ENCODE measurements at places on chromosomes 1 and 21.
A peak's percentile ranks its signal among the peaks of the same experiment; 100 is the strongest.

DNA sequence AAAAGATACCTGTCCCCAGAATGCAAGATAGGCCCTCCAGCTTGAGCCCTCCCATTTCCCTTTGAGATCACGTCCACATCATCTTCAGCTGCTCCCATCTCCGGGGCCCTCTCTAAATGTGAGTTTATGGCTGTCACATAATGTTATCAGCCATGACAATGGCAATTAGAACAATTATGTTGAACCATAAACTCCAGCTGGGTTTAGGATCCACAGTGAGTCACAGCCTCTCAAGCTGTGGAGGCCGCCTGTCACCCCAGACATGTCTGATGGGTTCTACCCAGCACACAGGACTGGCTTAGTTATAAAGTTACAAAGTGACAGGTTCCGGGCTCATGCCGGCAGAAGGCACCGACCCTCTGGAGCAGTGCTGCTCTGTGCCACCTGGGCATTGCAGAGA, 597.3 kb downstream of the PTPRU start:
- DNase-seq, result peak; percentile 29

DNA sequence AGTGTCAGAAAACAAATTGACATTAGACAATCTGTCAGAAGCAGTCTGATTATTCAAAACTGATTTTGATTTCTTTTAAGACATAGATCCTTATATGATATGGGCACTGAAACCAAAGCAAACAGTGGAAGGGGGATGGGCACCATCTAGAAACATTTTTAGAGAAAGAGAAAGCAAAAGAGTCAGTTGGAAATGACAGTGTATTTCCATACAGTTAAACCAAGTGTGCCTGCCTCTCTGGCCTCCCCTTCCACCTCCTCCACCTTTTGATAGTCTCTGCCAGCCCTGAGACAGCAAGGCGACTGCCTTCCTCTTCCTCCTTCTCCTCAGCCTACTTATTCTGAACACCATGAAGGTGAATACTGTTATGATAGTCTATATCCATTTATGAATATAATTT, 949.7 kb downstream of the AMY1C start:
- no peak for DNase-seq

DNA sequence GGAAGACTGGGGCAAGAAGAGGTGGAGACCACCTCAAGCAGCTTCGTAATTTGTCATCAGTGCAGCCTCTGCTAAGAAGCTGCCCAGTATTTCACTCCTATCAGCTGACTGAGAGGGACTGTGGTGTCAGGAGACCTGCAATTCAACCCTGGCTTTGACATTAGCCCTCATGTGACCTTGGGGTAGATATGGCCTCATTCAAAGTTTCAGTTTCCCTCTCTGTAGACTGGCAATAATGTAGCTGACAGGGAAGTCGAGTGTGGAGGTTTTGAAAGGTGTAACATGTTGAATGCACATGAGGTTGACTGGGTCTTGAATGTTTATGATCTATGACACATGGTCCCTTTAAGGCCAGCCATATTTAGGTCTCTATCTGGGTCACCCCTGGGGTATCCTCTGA, 2.2 kb upstream of the SPRR4 start:
- peak; percentile 84 for DNase-seq

GRCh38 chr21:31455506-31455905, 111.4 kb upstream of the TIAM1 start:
- DNase-seq, result no peak

DNA sequence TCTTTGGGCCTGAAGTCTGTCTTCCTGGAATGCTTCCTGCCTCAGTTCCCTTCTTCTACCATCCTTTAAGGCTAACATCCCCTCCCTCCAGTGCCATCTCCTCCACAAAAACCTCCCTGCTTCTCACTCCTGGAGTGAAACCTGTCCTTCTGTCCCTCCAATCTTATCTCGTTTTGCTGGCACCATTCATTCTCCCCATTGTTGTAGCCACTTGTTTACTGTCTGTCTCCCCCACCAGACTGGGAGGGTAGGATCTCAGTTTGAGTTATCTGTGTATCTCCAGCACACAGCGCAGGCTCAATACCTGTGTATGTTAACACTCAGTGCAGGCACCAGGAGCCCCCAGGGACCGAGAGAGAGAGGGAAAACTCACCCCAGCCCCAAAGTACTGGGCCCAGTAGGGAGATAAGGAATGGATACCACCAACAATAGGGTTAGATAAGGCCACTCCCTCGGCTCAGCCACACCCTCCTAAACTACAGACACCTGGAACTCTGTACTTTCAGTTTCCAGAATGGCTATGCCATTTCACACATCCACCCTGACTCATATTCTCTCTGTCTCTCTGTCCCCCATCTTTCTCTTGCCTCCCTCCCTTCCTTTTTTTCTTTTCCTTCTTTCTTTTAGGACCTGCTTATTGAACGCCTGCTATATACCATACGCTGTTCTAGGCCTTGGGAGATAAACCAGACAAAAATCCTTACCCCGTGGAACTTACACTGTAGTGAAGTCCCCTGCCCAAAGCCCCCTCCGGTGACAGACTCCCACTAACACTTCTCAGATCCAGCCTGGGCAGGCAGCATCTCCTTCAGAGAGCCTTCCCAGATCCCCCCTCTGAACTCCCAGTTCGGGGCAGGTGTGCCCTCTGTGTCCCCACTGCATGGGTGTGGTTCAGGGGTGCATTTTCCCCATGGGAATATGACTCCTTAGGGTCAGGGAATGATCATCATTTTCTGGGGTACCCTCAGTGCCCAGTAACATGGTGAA, 3.3 kb upstream of the SSBP3 start:
- peak; percentile 89 for DNase-seq

GRCh38 chr1:208501542-208501941, 257.4 kb upstream of the PLXNA2 start:
- no peak for DNase-seq

All from large intestine (tissue), 12 donors.